ENCODE measurements at places on chromosomes 2 and 18.

DNA sequence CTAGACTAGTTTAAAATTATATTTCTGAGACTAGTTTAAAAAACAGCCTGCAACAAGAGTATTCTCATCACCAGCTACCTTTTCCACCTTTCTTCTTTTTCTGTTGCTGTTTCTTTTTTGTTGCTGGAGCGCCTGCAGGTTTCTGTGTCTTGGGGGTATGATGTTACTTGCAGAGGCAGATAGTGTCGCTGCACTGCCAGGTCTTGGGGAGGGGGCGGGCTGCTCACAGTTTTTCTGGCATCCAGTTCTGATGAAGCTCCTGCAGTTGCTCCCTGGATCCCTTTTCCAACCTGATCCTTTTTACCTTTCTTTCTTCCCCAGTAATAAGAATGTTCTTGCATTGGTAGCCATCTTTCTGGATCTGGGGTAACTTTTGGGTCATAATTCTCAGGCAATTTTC is 8.0 kb upstream of the C18orf32 start:
- DNase-seq: no peak

DNA sequence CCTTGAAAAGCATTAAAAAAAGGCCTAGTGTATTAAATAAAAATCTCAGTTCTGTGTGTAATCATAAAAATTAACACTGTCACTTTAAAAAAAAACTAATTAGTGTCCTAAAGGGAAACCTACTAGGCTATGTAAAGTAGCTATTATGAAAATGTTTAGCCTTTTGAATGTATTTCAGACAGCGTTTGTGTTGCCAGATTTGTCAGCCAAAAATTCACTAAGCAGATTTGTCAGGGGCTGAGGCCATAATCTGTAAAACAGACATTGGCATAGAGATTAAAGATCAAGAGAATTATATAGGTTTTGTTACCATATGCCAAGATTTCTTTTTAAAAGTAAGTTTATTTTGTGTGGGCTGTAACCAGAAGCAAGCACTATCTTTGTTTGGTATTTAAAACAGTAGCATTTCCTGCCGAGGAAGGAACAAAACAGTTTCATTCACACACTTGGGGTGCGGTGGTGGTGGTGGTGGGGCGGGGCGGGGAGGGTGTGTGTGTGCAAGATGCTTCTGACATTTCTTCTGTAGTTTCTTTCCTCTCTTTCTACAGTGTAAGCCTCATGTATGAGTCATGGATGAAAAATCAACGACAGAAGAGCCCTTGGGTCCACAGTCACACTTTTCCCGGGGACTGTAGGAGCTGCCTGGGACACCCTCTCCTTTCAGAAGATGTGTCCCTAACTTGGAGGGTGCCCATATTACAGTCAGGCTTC is 328.5 kb upstream of the FANCL start:
- DNase-seq: no peak

GRCh38 chr2:3972377-3972776 is 269.0 kb downstream of the DCDC2C start:
- DNase-seq: no peak

- DNase-seq: no peak
These were observed 621.2 kb downstream of the MBD2 start for GRCh38 chr18:53603276-53603675.

GRCh38 chr2:19505199-19506136 is 147.0 kb upstream of the OSR1 start:
- DNase-seq: no peak

DNA sequence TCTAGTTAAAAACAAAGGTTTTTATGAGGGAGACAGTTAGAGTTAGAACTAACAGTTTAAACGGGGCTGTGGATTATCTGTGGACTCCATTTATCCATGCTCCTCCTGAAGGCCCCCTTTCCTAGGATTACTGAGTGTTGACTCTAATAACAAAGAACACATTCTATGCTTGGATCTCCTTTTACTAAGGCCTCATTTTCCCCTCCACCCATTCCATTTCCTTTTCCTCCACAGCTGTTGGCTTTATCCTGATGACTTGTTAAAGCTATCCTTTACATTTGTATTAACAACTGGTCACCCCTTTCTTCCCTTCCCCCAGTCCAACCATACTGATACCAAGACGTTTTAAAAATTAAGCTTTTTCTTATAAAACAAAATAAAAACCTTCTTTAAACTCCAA is 220.6 kb downstream of the SRBD1 start:
- no peak for DNase-seq

- no peak for DNase-seq
These were observed 321.1 kb downstream of the SATB2 start for GRCh38 chr2:199136681-199137080.

- DNase-seq: no peak
These were observed 738.7 kb downstream of the EPHA4 start for GRCh38 chr2:220833446-220833845.

All from stimulated activated CD8-positive, alpha-beta memory T cell treated with anti-CD3 and anti-CD28 coated beads, Interleukin-2, amount 100 ng/mL, for 1 hour (primary cell).